ENCODE measurements at places on chromosomes 7 and 10.

- DNase-seq, result no peak
Observed at GRCh38 chr10:112507988-112508387, 61.0 kb downstream of the VTI1A start.

DNA sequence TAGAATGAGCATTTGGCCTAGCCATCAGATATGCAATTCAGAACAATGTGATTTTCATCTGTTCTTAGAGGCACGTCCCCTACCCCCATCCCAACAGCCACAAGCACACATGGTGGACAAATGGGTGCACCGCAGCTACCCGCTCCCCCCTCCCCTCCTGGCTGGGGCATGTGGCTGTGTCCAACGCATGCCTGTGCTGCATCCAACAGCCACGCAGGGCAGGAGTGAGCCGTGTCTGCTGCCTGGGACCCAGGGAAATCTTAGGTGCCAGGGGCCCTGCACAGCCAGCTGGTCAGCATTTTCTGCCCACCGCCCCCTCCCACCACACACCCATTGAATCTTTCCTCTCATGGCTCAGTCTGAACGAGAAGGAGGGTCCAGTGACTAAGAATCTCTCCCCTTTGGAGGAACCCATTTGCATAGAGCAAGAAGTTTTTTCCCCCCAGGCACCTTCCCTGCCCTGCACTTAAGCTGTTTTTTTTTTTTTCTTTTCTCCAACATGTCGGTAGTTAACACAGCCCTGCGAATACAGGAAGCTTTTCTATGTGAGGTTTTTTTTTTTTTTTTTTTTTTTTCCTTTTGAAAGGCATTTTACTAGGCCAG lies 138.9 kb downstream of the WDR11 start:
- DNase-seq, result no peak

- DNase-seq, result no peak
Observed at GRCh38 chr10:118383063-118383689, 41.1 kb upstream of the FAM204A start.

GRCh38 chr10:126239844-126240243 lies 148.4 kb downstream of the ADAM12 start:
- DNase-seq, result no peak

- no peak for DNase-seq
Observed at GRCh38 chr7:43398831-43399230, 184.1 kb upstream of the STK17A start.

GRCh38 chr7:44149571-44150465 lies 8.7 kb upstream of the MYL7 start:
- DNase-seq, result no peak

- DNase-seq, result no peak
Observed at GRCh38 chr7:48296966-48297365, 125.7 kb downstream of the ABCA13 start.

GRCh38 chr7:66376264-66376945 lies 171.3 kb downstream of the TPST1 start:
- DNase-seq, result no peak

- DNase-seq, result no peak
Observed at GRCh38 chr7:99235925-99236324, 28.0 kb upstream of the KPNA7 start.

GRCh38 chr7:11701829-11702560 lies 130.0 kb downstream of the THSD7A start:
- no peak for DNase-seq

- no peak for DNase-seq
Observed at GRCh38 chr10:124655191-124656112, 88.7 kb downstream of the FAM53B start.

DNA sequence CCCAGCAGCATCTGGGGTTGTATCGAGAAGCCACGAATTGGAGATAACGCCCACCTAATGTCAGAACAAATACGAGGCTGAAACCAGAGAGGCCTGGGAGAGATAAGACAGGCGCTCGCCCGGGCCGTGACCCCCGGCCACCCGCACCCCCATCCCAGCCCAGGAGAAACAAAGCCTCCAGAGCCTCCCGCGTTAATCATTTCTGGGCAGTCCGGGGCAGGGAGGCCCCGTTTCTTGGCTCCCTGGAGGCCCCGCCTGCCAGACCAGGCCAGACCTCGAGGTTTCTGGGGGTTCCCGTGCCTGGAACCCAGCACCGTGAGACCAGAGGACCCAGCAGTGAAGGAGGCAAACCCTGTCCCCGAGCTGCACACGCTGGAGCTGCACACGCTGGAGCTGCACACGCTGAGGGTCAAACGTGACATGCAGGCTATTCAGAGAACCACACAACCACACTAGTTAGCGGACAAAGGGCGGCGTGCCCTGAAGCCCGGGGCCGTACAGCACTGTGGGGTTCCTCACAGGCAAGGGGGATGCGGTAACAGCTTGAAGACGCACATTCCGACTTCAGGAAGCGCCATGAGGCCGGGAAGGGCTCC lies 53.4 kb downstream of the FOXL3 start:
- DNase-seq, result no peak

DNA sequence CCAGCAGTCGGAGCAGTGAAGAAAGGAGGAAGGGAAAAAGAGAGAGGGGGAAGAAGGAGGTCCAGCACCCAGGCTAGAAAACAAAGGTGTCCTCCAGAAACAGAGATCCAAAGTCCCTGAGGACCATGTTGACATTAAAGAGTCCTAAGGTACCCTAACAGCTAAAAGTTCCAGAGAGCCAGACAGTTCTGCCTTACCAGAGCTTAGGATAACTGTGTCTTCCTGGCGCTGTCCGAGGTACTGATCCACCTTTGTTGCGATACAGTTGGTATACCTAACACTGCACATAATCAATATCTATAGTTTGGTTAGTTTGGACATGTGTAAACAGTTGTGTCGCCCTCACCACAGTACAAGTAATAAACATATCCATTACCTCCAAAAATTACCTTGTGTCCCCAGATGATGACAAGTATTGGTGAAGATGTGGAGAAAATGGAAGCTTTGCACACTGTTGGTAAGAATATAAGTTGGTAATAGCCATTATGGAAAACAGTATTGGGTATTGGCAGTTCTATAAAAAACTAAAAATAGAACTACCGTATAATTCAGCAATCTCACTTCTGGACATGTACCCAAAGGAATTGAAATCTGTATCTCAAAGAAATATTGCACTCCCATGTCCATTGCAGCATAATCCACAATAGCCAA lies 59.8 kb downstream of the GRID1 start:
- no peak for DNase-seq

DNA sequence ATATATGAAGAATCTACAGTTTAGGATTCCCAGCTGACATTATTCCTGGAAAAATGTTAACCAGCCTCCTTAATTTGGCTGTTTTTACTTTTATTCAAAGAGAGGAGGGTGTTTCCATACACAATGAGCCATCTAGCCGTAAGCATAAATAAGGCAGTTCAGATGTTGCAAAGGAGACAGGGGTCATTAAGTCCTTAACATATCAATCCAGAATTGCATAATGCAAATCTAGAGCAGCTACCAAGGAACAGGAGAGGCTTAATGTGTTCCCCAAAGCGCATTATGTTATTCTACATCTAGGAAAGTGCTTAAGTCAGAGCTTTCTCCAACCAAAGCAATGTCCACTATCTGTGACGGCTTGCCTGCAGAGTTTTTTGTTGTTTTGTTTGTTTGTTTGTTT lies 32.4 kb upstream of the TCF7L2 start:
- no peak for DNase-seq

DNA sequence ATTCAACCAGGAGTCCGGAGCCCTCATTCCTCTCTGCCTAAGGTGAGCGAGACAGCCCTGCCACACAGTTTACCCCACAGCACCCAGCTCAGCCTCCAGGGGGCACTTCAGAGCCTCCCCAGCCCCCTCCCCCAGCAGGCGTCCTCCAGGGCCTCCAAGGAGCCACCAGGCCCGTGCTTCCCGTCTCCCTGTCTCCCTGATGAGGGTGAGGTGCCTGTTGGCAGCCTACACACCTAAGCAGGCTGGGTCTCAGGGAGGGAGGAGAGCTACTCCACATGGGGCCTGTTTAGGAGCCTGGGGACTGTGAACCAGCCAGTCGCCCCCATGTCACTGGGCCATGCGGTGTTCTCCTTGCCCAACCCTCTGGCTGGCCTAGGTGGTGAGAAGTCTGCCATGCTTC lies 28.9 kb upstream of the TRIM8 start:
- DNase-seq, result no peak

DNA sequence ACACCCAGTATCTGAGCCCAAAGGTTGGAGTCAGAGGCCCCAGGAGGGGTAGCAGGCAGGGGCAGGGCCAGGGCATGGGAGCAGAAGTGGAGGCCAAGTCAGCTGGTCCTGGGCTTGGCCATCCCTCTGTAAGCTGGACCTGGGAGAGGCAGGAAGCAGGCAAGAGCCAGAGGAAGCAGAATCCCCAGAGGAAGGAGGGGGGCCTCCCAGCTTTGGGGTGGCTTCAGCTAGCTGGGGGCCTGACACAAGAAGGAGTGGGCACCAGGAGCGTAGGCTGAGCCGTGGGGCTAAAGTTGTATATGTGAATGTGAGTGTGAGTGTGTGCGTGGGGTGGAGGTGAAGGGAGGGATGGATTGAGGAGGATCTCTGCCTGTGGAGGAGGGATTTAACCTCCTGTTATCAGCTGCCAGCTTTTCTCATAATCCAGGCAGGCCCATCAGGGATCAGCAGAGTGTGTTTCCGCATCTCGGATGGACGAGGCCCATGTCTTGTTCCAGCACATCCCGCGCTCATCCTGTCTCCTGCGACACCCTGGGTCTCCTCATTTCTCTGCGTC lies 54.0 kb downstream of the NEURL1 start:
- no peak for DNase-seq

- peak; percentile 22 for DNase-seq
Observed at GRCh38 chr10:116766837-116767634, 24.7 kb upstream of the HSPA12A start.

- DNase-seq, result peak; percentile 68
Observed at GRCh38 chr10:77784856-77785255, 141.7 kb downstream of the DLG5 start.

GRCh38 chr10:33335801-33336581 lies 1.5 kb upstream of the NRP1 start:
- no peak for DNase-seq

GRCh38 chr10:24382596-24382978 lies 173.6 kb downstream of the KIAA1217 start:
- no peak for DNase-seq

GRCh38 chr7:3083350-3083749 lies 39.7 kb upstream of the CARD11 start:
- no peak for DNase-seq

DNA sequence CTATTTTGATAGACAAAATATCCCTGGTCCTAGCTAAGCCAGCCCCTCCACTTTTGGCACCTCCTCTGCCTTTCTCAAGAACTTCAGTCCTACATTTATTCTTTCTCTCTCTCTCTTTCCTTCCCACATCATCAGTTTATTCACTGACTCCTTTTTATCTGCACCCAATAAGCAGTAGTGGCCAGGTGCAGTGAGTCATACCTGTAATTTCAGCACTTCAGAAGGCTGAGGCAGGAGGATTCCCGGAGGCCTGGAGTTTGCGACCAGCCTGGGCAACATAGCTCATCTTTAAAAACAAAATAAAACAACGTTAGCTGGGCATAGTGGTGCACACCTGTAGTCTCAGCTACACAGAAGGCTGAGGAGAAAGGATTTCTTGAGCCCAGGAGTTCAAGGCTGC lies 19.4 kb upstream of the NRP1 start:
- DNase-seq, result no peak

DNA sequence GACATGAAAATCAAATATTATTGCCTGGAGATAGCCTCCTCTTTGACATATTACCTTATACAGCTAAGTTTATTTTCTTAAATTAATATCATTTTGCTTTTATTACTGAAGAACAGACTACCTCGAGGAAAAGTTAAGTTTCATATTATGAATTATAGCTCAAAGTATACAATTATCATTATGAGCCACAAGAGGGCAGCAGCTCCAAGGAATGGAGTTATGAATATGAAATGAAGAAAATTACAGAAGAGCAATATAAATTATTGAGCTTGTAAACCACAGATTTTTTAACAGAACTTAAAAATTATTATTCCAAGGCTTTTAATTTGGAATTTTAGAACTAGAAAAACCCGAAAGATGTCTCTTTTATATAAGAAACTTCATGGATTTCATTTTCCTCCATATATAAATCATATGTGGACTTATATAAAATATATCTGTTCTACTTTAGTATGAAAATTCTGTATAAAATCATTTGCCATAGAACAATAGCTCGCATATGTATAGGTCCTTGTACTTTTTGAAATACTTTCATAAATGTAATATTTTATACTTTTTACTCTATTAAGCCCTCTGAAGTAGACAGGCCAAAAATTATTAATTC lies 40.1 kb downstream of the IQUB start:
- DNase-seq, result no peak

DNA sequence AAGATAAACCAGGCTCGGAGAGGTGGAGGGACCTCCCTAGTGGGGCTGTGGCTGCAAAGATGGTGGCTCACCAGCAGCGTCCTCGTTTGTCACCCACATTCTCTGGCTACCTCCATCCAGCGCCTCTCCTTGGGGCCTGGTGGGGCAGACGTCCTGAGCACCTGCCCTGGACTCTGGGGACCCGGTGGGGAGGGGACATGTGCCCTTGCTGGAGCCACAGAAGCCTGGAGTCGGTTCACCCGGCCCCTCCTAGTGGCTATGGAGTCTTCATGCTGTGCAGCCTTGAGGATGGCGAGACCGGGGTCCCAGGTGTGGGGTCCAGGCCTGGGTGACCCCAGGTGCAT lies 14.5 kb downstream of the TTYH3 start:
- no peak for DNase-seq

Data from BJ (cell line).